ENCODE measurements at places on chromosomes 2 and 18. TPM values are rescaled to one million over a fixed set of nuclear protein-coding genes. Genes with fewer than 3 reads are reported as not detected.

- no peaks in the 10 kb centered on the region for H3K27me3 ChIP-seq
- no peaks in the 10 kb centered on the region for H3K36me3 ChIP-seq
- no peak for DNase-seq
- no peaks in the 10 kb centered on the region for H3K4me1 ChIP-seq
- H3K4me3 ChIP-seq: no peak overlapping the region
These were observed 34.0 kb downstream of the HAT1 start for GRCh38 chr2:171956135-171956825.

EIF2AK3 gene
- 21.4 TPM for total RNA-seq

GRCh38 chr2:240857039-240858008 is 11.3 kb upstream of the AGXT start:
- no peak overlapping the region for H3K4me3 ChIP-seq
- H3K27ac ChIP-seq: no peak overlapping the region
- no peak for DNase-seq
- H3K36me3 ChIP-seq: no peaks in the 10 kb centered on the region
- H3K4me1 ChIP-seq: no peaks in the 10 kb centered on the region

HOXD9 gene
- 29.1 TPM for total RNA-seq

GRCh38 chr2:237695201-237695780 is 67.9 kb downstream of the LRRFIP1 start:
- peaks cover 41% of the 10 kb centered on the region for H3K4me1 ChIP-seq
- no peak for DNase-seq

NYAP2 gene
- total RNA-seq: 0.14 TPM

NOL4 gene
- 3.6 TPM for total RNA-seq

ALLC gene
- not detected for total RNA-seq

GRP gene
- not detected for total RNA-seq

TOGARAM2 gene
- 0.36 TPM for total RNA-seq

DNA sequence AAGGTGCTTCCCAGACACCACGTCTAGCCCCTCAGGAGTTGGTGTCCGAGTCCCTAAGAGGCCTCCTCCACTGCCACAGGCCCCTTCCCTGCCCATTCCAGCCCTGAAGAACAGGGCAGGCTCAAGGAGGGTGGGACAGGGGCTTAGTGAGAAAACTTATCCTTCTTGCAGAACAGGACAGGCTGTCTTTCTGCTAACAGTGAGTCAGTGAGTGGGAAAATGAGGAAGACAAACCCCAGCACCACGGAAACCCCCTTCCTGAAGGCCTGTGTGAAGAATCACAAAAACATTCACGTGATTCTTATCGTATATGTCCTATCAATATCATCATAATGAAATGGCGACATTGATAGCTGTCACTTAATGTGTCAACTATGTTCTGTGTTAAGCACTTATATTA is 9.8 kb downstream of the FZD7 start:
- H3K4me1 ChIP-seq: no peaks in the 10 kb centered on the region
- no peak overlapping the region for H3K27ac ChIP-seq
- no peak overlapping the region for H3K4me3 ChIP-seq
- H3K36me3 ChIP-seq: no peaks in the 10 kb centered on the region

LAMA3 gene
- 31.3 TPM for total RNA-seq

GRCh38 chr2:199195927-199196502 is 261.7 kb downstream of the SATB2 start:
- no peaks in the 10 kb centered on the region for H3K36me3 ChIP-seq
- H3K4me1 ChIP-seq: no peaks in the 10 kb centered on the region
- H3K27ac ChIP-seq: no peak overlapping the region
- no peaks in the 10 kb centered on the region for H3K27me3 ChIP-seq

- H3K27me3 ChIP-seq: no peaks in the 10 kb centered on the region
- no peak overlapping the region for H3K4me3 ChIP-seq
- H3K27ac ChIP-seq: no peak overlapping the region
- H3K36me3 ChIP-seq: no peaks in the 10 kb centered on the region
- no peaks in the 10 kb centered on the region for H3K4me1 ChIP-seq
These were observed 79.7 kb downstream of the FAM210A start for GRCh38 chr18:13646633-13647032.

DNA sequence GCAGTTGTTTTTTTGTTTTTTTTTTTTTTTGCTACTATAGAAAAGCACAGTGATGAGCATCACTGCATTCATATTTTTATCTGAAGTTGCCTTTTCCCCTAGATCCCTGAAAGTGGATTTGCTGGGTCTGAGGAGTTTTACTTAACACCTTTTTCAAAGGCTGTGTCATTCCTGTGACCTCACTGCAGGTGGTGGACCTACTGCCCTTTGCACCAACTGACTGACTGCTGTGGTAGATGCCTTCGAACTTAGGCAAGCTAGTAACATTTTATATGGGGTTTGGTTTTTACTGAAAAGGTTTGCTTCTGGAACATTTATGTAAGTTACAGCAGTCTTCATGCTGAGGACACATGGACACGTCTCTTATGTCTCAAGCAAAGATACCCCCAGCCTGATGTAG is 36.2 kb downstream of the SPTBN1 start:
- H3K27ac ChIP-seq: no peak overlapping the region
- no peaks in the 10 kb centered on the region for H3K36me3 ChIP-seq
- H3K27me3 ChIP-seq: no peaks in the 10 kb centered on the region
- no peak overlapping the region for H3K4me3 ChIP-seq
- peaks cover 2% of the 10 kb centered on the region for H3K4me1 ChIP-seq
- DNase-seq: no peak

GRCh38 chr2:72843301-72843700 is 17.5 kb upstream of the EXOC6B start:
- no peak overlapping the region for H3K27ac ChIP-seq
- DNase-seq: no peak
- H3K4me1 ChIP-seq: no peaks in the 10 kb centered on the region
- no peaks in the 10 kb centered on the region for H3K36me3 ChIP-seq

- no peaks in the 10 kb centered on the region for H3K27me3 ChIP-seq
- DNase-seq: no peak
- H3K36me3 ChIP-seq: no peaks in the 10 kb centered on the region
- H3K4me1 ChIP-seq: no peaks in the 10 kb centered on the region
These were observed 86.5 kb downstream of the HAUS1 start for GRCh38 chr18:46190667-46191066.

DNA sequence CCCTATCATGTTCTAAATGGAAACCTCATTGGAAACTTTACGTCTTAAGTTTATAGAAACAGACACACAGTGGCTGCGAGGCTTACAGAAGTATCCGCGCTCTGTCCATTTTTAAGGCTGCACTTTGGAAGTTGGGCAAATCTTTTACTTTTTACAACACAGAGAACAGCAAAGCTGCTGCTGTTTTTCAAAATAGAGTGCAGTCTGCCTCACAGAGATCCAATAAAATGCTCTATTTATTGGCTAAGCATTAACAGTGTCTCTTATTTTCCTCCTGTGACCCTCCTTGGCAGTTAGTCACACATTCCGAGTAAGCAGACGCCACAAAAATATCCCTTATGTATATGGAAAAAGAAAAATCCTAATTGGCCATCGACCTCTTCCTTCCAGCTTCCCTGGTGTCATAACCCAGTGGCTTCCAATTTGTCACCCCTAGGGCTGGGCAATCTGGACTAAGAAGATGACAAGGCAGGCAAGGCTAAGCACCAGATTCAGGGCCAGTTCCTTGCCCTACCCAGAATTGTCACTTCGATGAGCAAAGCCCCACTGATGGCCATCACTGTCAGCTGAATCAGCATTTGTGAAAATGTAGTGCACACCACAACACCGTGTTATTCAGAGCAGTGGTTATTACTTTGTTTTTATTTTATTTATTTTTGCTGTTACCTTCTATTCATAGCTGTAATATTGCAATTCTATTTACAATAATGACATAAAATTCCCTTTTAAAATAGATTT is 47.7 kb upstream of the MEIS1 start:
- H3K4me3 ChIP-seq: no peak overlapping the region
- no peaks in the 10 kb centered on the region for H3K4me1 ChIP-seq
- H3K36me3 ChIP-seq: no peaks in the 10 kb centered on the region
- no peak overlapping the region for H3K27ac ChIP-seq
- no peaks in the 10 kb centered on the region for H3K27me3 ChIP-seq

GRCh38 chr2:69781321-69782248 is 39.7 kb downstream of the ANXA4 start:
- H3K36me3 ChIP-seq: no peaks in the 10 kb centered on the region
- H3K4me3 ChIP-seq: no peak overlapping the region
- no peaks in the 10 kb centered on the region for H3K27me3 ChIP-seq
- peak overlapping the region; percentile 69 for H3K27ac ChIP-seq

GRCh38 chr2:144151851-144152250 is 368.1 kb downstream of the ZEB2 start:
- no peaks in the 10 kb centered on the region for H3K4me1 ChIP-seq
- H3K27ac ChIP-seq: no peak overlapping the region

SNTG2 gene
- 2.0 TPM for total RNA-seq

GRCh38 chr2:86617738-86618137 is 5.9 kb downstream of the RNF103 start:
- no peaks in the 10 kb centered on the region for H3K36me3 ChIP-seq
- no peak overlapping the region for H3K27ac ChIP-seq
- no peak for DNase-seq
- no peak overlapping the region for H3K4me3 ChIP-seq

DNA sequence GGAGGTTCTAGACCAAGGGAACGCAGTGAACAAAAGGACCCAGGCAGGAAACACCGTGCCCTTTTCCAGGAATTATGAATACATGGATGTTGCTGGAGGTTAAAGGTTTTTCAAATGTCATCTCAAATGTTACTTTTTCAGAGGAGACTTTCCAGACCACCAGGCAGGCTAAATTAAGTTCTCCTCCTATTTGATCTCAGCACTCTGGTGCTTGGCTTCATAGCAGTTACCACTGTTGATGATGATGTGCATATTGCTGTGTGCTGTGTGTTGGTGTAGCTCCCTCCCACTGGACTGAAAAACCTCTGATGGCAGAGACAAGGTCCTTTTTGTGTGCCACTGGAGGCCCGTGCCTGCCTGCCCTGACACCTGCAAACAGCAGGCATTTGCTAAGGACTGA is 137.3 kb upstream of the PTPRM start:
- H3K4me1 ChIP-seq: no peaks in the 10 kb centered on the region
- no peaks in the 10 kb centered on the region for H3K36me3 ChIP-seq
- no peak overlapping the region for H3K4me3 ChIP-seq
- no peaks in the 10 kb centered on the region for H3K27me3 ChIP-seq

DNA sequence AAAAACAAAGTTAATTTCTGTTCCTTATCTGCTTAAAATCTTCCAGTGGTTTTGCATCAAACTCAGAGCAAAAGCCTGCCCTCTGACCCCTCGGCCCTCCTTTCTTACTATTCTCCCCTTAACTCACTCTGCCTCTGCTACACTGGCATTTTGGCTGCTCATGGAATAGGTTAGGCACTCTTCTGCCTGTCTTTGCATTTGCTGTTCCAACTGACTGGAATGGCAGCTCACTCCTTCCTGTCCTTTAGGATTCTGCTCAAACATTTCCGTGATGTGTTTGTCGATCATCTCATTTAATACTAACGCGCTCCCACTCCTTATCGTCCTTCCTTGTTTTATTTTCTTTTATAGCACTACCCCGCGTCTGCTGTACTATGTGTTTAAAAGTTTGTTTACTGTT is 815 bp downstream of the CEBPZ start:
- H3K4me1 ChIP-seq: no peaks in the 10 kb centered on the region
- DNase-seq: no peak
- peak overlapping the region; percentile 67 for H3K4me3 ChIP-seq

GRCh38 chr2:156986339-156986988 is 271.0 kb upstream of the GALNT5 start:
- no peaks in the 10 kb centered on the region for H3K4me1 ChIP-seq
- H3K27ac ChIP-seq: no peak overlapping the region
- DNase-seq: no peak
- no peak overlapping the region for H3K4me3 ChIP-seq
- no peaks in the 10 kb centered on the region for H3K36me3 ChIP-seq

GRCh38 chr2:189960346-189960745 is 102.2 kb downstream of the MSTN start:
- no peaks in the 10 kb centered on the region for H3K4me1 ChIP-seq
- no peaks in the 10 kb centered on the region for H3K36me3 ChIP-seq
- no peak overlapping the region for H3K27ac ChIP-seq
- no peak overlapping the region for H3K4me3 ChIP-seq
- H3K27me3 ChIP-seq: no peaks in the 10 kb centered on the region
- DNase-seq: no peak
